ENCODE measurements at places on chromosomes 6 and 20.

DNA sequence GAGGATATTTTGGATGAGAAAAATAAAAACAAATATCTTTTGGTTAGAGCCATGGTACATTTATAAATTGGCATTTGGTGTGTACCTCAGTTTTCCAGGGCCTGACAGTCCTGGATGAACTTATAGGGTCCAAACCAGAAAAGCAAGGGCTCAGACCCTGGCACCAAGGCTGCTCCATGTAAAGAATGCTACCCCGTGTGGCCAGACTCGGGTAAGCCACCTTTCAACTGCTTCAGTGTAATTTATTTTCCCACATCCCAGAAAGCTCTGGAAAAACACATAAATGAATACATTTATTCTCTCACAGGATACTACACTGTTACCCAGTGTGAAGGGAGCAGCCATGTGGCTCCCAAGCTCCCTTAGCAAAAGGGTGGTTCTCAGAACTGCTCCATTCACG is 13.8 kb downstream of the MRPL14 start:
- DNase-seq = no peak

- DNase-seq = peak; percentile 88
Measured at GRCh38 chr6:80767808-80768207, 661.3 kb downstream of the BCKDHB start.

GRCh38 chr20:20463933-20464374 is 96.0 kb downstream of the INSM1 start:
- DNase-seq = peak; percentile 36

DNA sequence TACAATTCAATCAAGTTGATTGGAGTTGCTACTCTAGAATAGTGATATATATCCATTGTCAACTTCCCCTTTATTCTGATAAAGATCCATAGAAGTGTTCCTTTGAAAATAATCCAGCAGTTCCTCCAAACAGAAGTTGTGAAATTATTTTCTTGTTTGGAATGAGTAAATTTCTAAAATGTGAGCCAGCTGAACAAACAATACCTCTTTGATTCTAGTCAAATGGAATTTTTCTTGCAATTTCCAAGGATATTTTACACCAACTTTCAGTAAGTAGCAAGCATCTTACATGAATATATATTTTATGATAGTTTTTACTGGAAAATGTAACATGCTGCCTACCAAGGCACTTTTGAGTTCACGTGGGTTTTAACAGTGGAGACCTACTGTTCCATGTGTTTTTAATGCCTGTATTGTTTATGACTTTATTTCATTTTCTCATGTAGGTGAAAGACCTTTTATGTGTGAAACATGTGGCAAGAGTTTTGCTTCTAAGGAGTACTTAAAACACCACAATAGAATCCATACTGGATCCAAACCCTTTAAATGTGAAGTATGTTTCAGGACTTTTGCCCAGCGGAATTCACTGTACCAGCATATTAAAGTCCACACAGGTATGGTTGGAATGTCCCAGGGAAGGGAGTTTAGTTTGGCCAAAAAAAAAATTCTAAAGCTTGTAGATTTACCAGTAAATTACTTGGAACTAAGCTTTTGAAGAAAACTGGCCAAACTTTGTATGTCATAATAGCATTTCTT is 6.5 kb downstream of the GZF1 start:
- DNase-seq = peak; percentile 27

DNA sequence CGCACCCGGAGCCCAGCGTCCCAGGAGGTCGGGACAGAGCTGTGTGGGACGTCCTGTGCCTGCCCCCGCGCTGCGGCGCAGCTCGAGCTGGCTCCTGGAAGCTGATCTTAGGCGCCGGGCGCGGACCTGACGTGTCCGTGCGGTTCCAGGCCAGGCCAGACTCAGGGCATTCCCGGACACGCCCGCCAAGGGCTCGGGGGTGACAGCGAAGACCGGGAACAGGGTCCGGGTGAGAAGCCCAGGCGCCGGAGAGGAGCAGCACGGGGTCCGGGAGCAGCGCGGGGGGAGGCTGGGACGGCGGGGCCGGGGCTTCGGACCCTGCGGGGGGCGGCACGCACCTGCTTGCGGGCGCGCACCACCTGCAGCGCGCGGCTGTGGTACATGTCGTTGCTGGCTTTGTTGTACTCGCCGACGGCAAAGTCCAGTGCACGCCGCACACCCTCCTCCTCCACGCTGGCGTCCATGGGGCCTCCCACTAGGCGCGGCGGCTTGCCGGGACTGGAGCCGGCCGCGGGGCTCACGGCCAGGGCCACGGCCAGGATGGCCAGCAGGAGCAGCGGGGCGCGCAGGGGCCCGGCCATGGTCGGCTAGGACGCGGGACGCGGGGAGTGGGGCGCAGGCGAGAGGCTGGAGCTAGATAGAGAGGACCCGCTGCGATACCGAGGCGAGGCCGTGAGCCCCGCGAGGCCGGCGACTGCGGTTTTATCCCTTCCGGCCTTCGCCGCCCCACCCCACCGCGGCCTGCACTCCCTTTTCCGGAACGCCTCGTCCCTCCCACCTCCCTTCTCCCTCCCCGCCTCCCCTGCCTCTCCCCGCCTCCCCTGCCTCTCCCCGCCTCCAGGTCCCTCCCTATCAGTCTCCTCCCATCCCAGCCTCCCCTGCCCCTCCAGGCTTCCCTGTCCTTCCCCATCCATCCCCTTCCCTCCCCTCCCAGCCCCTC is at the start of gene CST3:
TSS of gene CST3 (minus strand) at position 674 of the 940 bp plus-strand sequence. CDS start at position 581, 93 bp downstream.
- peak; percentile 90 for DNase-seq

DNA sequence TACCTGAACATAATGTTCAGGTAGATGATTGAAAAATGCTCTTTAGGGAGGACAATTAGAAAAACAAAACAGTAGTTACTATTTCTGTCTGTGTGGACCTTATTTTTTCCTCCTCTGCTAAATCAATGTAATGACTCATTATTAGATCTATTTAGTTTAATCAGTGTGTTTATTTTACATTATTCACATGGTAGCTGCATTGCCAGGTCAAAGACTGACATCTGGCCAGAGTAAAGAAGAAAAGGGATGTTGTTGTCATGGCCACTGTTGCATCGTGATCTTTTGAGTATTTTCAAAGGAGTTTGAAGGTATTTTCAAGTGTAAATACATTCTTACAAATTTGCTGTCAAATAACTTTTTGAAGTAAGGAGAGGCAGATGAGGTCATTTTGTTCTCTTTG is 5.9 kb downstream of the CMTR1 start:
- DNase-seq = no peak

- peak; percentile 77 for DNase-seq
Measured at GRCh38 chr6:129936329-129937165, 75.4 kb upstream of the TMEM244 start.

- no peak for DNase-seq
Measured at GRCh38 chr6:169774347-169774746, 22.9 kb downstream of the ERMARD start.

DNA sequence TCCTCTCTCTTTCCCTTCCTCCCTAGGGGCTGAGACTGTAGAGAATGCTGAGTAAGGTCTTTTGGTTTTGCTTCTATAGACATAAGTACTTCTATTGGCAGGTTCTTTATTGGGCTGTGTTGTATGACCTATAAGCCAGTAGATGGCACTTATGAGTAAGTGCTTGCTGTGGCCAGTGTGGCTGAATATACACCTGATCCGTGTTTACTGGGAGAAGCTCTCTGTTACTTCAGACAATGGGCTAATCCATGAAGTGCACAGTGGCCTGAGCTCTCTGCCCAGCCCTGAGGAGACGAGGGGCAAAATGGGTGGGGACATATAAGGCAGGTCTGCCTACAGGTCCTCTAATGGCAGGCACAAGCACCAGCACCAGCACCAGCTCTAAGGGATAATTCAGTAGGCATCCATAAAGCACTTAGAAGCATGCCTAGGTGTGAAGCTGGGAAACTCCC is 610.3 kb downstream of the RNF144B start:
- peak; percentile 59 for DNase-seq

DNA sequence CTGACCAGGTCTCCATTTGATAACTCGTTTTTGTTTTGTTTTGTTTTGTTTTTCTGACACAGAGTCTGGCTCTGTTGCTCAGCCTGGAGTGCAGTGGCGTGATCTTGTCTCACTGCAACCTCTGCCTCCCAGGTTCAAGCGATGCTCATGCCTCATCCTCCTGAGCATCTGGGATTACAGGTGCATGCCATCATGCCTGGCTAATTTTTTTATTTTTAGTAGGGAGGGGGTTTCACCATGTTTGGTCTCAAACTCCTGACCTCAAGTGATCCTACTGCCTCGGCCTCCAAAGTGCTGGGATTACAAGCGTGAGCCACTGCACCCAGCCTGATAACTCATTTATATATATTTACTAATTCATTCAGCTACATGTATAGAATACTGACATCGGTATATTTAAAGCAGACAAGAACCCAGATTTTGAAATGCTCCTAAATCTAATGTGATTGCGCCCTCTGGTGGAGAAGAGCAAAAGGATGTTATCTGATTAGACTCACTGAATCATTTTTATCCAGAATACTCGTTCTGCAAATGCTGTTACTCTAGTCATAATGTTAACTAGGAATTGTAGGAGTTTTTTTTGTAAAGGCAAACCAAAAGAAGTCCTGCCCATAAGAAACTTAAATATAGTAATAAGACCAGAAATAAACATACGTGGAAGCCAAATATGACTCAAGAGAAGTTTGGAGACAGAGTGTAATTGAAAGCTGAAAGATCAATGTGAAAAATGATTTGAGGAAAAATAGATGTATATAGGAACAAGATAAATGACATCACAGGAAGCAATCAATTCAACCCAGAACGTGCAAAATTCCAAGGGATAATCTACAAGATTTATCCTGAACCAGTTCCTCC is 5.3 kb upstream of the COL12A1 start:
- DNase-seq = peak; percentile 77

- DNase-seq = no peak
Measured at GRCh38 chr6:44594481-44594880, 207.0 kb downstream of the CDC5L start.

DNA sequence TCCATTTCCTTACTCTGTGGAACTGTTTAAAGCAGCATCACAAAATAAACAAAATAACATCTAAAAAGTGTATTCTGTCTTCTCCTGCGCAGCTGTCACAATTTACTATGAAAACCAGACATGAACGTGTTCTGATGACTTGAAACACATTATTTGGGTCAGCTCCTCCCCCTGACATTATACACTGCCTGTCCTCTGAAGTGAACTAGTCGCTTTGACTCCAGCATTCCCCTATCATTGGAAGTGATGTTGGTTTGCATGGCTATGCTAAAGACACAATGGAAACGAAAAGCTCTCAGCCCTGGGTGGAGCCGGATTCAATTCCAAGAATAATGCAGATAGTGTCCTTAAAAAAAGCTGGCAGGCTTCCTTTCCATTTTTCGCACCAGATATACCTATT is 125.9 kb downstream of the FYN start:
- DNase-seq = no peak

GRCh38 chr20:54649511-54649962 is 174.1 kb downstream of the DOK5 start:
- DNase-seq = peak; percentile 75

All from fibroblast of skin of scalp (primary cell).